ENCODE measurements at places on chromosomes 16 and 17.

DNA sequence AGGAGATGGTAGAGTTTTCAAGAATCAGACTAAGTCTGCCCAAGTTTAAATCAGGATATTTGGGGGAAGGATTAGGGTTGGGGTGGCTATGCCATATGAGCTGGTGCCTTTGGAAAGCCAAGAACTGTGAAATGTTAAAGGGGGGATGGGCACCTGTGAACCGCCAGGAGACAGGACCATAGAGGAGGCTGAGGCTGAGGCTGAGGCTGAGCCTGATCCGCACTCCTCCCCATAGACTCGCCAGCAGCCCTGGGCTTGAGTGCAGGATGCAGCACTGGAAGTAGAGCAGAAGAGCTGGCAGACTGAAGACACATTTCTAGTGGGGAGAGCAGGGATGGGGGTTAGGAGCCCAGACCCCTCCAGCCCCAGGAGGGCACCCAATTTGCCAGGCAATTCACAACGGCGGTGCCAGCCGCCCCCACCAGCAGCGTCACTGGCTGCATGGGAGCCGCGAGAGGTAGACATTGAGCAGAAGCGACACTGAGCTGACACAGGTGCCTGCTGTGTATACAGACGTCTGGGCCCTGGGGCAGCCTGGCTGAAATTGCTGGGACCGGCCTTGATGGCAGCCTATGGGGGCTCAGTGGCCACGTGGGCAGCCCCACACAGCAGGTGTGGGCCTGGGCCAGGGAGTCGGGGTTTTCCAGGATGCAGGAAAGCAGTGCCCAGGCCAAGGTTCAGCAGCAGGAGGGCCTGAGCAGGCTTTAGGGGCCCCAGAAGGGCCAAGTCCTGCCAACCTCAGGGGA lies 9.2 kb downstream of the PIMREG start:
- no peak for DNase-seq

DNA sequence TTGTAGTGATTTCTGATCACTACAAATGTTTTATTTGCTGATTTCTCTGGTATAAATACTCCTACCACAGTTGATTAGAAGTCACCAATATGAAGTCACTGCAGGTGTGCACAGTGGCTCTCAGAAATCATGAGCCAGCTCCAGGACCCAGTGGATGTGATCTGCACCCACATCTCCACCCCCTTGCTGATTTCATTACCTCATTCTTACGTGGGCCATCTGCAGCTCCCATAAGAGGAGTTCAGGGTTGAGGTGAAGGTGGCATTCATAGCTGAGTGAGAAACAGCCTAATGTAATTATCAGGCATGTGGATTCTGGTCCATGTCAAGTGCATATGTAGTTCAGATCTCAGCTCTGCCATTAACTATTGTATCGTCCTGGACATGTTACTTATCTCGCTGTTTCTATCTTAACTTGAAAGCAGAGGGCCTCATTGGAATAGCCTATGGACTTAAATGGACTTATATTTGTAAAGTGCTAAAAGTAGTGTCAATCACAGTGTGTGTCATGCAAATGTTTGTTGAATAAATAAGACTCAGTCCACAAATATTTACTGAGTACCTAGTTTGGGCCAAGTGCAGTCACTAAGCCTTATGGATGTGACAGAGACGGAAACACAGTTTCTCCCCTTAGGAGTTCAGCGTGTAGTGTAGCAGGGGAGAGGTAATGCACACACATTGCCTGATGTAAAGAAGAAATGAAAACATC lies 40.7 kb upstream of the ZKSCAN2 start:
- no peak for DNase-seq

GRCh38 chr17:66791347-66791746 lies 43.6 kb upstream of the CACNG5 start:
- DNase-seq, result no peak

GRCh38 chr16:27225536-27226360 lies 22.4 kb downstream of the KDM8 start:
- no peak for DNase-seq

DNA sequence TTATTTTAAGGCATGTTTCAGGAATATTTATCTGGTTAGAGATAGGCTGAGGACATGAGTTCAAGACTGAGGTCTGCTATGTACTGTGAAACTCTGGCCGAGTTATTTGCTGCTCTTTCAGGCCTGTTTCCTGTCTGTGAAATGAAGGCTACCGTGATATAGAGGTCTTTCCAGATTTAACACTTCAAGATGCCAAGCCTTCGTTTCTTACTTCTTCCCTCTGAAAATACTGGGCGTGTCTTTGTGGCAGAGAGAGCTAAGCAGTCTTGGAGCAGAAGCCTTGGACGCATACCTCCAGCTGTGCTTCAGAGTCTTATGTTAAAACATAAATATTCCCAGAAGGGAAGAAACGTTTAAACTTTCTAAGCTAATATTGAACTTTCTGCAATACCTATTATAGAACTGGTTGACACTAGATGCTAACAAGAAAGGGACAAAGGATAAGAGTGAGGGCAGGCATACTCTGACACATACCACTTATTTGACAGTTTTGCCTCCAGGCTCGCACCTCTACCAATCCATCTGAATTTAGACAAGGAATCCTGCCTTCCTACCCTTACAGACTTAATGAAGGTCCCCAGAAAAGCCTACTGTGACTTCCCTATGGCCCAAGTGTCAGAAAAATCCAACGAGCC lies 17.5 kb downstream of the WIPI1 start:
- DNase-seq, result no peak

DNA sequence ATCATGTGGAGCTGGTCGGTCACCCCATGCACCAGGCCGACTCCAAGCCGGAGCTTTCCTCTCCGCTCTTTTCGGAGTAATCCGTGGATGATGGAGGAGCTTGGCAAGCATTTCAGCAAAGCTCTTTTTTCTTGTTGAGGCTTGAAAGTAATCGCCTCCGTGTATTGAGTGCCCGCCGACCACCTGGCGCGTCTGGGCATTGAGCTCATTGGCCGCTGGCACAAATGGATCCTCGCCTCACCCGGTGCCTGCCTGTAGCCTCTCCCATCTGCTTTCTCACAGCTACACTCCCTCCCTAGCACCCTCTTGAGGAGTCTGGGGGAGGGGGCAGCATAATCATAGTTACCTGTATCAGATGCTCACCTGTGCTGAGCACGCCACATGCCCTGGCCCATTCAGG lies 148.9 kb downstream of the CMIP start:
- DNase-seq, result no peak

GRCh38 chr17:42294469-42295398 lies 6.4 kb downstream of the STAT5A start:
- no peak for DNase-seq

DNA sequence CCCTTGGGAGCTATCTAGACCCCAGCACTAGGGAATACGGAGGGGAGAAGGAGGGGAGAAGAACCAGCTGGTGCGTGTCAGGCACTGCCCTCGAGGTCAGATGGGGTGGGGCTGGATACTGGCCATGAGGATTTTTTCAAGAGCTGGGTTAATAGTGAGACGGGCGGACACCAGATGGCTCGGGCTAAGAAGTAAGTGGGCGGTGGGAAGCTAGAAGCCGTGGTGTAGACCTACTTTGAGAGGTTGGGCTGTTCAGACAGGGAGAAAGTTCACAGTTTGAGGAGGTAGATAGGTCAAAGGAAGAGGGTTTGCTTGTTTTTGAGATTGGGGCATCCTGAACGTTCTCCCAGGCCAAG lies 303.8 kb downstream of the SEC14L1 start:
- DNase-seq, result no peak

- DNase-seq, result no peak
Measured at GRCh38 chr16:85699628-85700027, 10.9 kb upstream of the GINS2 start.

DNA sequence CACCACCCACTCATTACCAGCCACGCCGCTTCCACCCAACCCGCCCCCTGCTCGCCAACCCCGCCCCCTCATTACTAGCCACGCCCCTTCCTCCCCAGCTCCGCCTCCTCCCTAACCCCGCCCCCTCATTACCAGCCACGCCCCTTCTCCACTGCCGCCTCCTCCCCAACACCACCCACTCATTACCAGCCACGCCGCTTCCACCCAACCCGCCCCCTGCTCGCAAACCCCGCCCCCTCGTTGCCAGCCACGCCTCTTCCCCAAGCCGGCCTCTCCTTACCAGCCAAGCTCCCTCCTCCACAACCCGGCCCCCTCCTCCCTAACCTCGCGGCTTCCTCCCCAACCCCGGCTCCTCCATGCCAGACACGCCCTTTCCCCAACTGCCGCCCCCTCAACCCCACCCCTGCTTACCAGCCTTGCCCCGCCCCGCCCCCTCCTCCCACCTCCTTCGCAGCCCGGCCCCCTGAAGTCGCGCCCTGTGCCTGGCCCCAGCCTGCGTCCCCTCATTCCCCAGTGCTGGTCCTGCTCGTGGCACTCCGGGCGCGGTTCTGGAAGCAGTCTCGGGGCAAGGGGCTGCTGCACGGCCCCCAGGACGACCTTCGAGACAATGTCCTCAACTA lies 7.3 kb downstream of the SLC22A31 start:
- no peak for DNase-seq

- no peak for DNase-seq
Measured at GRCh38 chr17:75738218-75738802, 17.1 kb downstream of the ITGB4 start.

GRCh38 chr16:85570735-85571562 lies 42.2 kb upstream of the GSE1 start:
- DNase-seq, result peak; percentile 25

GRCh38 chr16:81551151-81551808 lies 106.7 kb downstream of the CMIP start:
- no peak for DNase-seq

- no peak for DNase-seq
Measured at GRCh38 chr16:76668207-76668725, 391.1 kb downstream of the CNTNAP4 start.

GRCh38 chr17:43591779-43592562 lies 45.8 kb upstream of the ETV4 start:
- DNase-seq, result no peak

- no peak for DNase-seq
Measured at GRCh38 chr16:86466696-86467406, 43.5 kb upstream of the FOXF1 start.

GRCh38 chr17:80431246-80432195 lies 16.6 kb downstream of the ENDOV start:
- no peak for DNase-seq

DNA sequence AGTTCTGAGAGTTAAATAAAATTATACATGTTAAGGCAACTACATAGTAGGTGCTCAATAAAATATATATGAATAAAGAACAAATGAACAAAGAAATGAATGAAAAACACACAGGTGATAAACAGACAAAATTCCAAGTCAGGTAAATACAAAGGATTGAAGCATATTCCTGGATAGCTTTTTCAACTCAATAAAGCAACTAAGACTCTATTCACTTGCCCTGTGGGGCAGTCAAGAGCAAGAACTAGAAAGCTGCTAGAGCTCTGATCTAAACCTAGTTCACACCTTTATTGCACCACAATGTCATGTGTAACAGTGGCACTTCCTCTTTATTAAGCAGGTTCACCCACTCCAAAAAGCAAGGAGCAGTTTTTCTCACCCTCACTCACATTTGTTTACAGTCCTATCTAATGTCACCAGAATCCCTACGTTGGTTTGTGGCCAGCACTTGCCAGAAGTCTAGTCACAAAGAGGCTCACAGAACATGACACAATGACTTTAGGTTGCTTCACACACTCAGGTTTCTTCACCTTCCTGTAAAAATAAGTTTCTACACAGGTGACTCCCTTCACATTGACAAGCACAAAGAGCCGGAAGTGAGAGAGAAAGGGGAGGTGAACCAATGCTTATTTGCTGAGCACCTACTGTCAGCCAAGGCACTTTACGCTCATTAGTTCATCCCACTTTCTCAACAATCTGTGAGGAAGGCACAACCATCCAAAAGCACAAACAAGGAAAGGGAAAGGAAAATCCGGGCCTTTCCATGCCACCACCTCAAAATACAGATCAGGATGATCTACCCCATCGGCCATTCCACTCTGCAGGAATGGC lies 70.8 kb downstream of the XPO6 start:
- peak; percentile 30 for DNase-seq

DNA sequence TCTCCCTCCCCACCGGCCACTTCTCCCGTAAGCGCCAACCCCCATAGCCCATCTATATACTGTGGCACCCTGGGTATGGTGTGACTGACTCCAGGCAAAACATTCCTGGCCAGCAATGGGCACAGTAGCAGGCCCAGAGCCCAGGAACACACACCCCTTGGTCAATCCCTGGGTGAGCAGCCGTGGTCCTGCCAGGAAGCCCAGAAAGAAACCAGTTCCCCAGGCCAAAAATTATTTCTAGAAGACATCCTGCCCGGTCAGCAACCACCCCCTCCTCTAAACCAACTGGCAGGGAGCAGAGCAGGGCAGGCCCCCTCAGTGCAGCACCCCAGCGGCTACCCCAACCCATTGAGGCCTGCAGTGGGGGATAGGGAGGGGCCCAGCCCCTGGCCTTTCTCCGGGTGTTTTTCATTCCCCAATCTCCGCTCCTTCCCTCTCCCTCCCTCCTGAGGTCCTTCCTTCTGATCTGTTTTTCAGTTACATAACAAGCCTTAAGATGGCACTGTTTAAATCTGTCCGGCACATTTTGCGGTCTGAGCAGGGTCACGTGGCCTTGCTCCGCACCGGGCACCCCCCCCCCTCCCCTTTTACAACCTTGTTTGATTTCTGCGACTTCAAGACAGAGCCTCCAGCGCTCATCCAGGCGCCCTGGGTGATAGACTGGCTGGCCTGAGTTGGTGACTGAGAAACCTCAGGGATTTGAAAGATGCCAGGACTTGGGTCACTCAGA lies 2.0 kb downstream of the NPTX1 start:
- no peak for DNase-seq

DNA sequence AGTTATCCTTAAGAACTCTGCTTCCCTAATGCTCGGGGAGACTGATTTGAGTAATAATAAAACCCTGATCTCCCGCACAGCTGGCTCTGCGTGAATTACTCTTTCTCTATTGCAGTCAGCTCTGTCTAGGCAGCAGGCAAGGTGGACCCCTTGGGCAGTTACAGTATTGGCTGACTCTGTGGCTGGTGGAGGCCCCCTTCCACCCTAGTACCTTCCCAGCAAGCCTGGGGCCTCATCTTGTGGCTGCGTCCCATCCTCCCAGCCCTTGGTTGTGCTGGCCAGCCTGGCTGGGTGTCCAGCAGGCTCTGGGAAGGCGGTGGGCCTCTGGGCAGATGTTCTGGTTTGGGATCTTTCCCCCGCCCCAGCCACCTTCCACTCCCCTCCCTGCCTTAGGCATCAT lies 44.5 kb downstream of the CFAP20 start:
- DNase-seq, result no peak

DNA sequence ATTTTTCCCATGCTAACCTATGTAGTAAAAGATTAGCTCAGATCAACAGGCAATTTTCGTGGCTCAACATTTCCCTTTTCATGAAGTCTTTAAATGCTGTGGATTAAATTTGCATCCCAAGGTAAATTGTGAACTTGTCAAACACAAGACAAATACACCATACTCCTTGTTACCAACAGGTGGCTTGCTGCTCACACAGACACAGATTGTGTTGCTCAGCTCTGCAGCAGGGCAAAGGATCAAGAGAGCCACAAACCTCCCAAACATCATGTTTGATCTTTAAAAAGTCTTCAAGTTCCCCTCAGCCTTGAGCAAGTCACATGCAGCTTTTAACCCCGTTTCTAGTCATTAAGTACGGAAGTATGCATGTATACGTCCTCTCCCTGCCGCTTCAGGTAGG lies 119.6 kb upstream of the CNTNAP4 start:
- DNase-seq, result no peak

GRCh38 chr16:80280557-80280956 lies 260.2 kb upstream of the DYNLRB2 start:
- DNase-seq, result no peak

Measured in stimulated activated CD8-positive, alpha-beta memory T cell treated with anti-CD3 and anti-CD28 coated beads, Interleukin-12 subunit alpha, Interleukin-12 subunit beta, amount 100 ng/mL, for 4 hours (primary cell).